ENCODE measurements at places on chromosomes 4 and X.

GRCh38 chr4:99564921-99565320 is 1.1 kb upstream of the TRMT10A start:
- no peak for DNase-seq

GRCh38 chrX:151563449-151563848 is at the start of gene PASD1:
Gene PASD1, plus strand, starts transcription at chrX:151563675. Its CDS starts 37,879 bp downstream, at chrX:151601554.
- no peak for DNase-seq

- no peak for DNase-seq
Observed at GRCh38 chr4:174828845-174829701, at the start of gene GLRA3. Gene GLRA3, minus strand, starts transcription at chr4:174829247. Its CDS starts 436 bp downstream, at chr4:174828811.

GRCh38 chr4:186740822-186741221 is 17.2 kb upstream of the FAT1 start:
- DNase-seq, result no peak

DNA sequence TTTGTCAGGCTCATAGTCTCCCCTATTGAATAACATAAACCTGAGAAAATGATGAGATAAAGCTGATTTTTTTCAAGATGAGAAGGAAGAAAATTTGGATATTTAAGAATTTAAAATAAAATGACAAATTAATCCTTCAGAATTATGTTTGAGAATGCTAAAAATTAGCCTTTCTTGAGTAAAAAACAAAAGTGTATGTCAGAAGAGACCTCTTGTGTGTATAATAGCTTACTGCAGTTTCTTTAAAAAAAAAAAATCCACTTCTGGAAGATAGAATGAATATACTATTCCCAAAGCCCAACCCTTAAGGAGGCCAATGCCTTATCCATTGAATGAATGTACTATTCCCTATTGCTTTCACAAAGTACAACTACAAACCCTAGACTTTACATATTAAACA is 281.8 kb downstream of the RAPGEF2 start:
- no peak for DNase-seq

DNA sequence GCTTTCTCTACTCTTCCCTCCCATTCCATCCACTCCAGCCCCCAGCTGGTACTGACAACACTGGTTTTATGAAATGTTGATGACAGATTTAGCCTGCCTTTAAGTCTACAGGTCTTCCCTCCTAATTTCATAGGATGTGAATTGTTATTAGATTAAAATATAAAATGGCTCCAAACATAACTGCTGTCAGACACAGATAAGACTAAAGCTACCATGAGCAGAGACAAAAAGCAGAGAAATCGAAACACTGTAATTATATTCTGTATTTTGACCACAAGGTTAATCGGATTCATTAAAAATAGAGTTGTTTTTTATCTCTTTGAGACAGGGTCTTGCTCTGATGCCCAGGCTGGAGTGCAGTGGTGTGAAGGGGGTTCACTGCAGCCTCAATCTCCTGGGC is 28.3 kb downstream of the SEC24D start:
- DNase-seq, result no peak

GRCh38 chr4:20532871-20533870 is 167.1 kb upstream of the PACRGL start:
- DNase-seq, result no peak

DNA sequence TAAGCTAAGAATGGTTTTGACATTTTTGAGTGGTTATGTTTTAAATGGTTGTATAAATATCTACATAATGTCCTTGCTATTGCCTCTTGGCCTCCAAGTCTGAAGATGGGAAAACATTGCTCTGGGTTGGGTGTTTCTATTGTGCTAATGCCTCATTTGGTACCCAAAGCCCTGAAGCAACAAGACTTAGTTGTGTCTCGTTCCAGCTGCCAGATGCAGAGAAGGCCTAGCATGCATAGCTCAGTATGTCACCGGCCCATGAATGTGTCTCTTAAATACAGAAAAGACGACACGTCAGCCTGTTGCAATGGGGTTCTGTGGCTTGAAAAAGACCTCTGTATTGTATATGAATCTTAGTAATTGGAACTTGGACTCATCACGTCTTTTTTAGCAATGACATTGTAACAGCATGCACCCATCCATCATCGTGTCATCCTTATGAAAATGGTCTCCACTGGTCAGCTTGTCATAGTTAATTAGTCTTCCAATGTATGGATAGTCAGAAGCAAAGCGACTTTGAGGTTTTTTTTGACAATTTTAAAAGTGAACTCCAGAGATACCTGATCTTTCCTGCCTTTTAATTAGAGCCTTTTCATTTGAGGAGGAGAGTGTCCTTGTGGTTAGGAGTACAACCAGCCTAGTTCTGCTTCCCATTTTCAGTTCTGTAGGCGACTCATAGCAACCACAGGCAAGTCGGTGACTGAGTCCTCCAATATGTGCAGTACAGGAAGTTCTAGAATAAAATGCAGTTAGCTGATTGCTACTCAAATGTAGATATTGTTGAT is 126.4 kb upstream of the GATB start:
- no peak for DNase-seq

GRCh38 chr4:19720610-19721009 is 531.1 kb upstream of the SLIT2 start:
- DNase-seq, result no peak

DNA sequence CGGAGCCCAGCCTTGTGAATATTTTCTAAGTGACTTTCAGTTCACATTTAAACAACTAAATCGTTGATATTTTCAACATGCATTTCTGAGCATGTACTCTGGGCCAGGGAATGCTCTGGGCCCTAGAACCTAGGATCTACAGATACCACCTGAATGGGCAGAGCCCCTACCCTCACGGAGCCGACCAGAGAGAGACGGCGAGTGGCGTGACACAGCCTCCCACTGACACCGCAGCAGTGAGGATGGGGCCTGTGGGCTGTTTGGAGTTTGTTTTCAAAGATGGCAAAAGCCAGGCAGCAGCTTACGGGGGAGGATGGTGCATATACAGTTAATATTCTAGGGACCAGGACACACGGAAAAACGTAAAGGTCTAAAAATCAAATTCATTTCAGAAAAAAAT is 17.7 kb downstream of the NELFA start:
- no peak for DNase-seq

- no peak for DNase-seq
Observed at GRCh38 chr4:11338956-11339782, 89.5 kb downstream of the HS3ST1 start.

DNA sequence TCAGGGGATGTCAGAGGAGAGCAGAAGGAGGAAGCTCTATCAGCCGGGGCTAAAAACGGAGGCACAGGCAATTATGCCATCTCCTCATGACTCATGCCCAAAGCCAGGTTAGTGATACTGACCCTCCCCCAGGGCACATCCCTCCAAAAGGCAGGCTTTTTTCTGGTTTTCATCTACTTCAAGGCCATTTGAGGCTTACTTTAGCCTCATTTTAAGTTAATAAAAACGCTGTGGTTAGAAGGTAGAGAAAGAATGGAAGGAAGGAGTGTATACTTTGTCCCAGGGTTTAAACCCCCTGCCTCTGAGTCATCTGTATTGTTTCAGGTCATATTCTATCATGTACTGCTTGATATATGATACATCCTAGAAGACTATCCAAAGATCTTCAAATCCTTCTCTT is 89.7 kb upstream of the NDP start:
- no peak for DNase-seq

GRCh38 chrX:118976599-118977340 is 2.4 kb downstream of the LONRF3 start:
- DNase-seq, result no peak

GRCh38 chr4:27020603-27021002 is 160.0 kb downstream of the STIM2 start:
- no peak for DNase-seq

DNA sequence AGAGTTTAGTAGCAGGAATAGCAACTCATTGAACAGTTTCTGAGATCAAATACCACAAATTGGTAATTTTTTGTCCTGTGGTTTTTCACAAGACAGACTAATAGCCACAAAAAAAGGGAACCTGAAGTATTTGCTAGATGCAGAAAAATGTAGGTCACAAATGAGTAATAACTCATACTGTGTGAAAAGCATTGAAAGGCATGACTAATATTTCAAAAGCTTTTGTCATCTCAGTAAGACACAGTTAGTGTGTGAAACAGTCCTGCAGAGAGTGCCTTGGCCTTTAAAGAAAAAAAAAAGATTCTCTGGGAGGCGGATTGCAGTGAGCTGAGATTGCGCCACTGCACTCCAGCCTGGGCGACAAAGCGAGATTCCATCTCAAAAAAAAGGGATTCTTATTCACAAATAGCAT is 31.4 kb upstream of the SLC25A31 start:
- DNase-seq, result no peak

DNA sequence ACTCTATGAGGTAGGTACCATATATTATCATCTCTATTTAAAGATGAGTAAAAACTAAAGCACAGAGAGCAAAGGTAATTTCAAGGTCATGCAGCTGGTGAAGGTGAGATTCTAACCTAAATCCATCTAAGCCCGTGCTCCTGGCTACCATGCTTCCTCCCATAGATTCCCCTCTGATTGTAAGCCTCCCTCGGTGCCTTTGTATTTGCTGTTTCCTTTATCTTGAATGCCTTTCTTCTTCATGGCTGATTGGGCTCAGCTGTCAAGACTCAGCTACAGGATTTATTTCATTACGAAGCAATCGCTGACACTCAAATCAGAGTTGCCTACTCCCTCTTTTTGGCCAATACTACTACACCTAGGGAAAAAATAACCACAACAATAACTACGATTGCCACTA is 217.1 kb downstream of the ARAP2 start:
- no peak for DNase-seq

GRCh38 chrX:149145845-149146285 is 359.2 kb downstream of the IDS start:
- DNase-seq, result no peak

DNA sequence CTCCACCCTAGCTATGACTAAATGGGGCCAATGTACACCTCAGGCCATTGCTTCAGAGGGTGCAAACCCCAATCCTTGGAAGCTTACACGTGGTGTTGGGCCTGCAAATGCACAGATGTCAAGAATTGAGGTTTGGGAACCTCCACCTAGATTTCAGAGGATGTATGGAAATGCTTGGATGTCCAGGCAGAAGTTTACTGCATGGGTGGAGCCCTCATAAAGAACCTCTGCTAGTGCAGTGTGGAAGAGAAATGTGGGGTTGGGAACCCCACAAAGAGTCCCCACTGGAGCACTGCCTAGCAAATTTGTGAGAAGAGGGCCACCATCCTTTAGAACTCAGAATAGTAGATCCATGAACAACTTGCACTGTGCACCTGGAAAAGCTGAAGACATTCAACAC is 284.1 kb downstream of the ANTXR2 start:
- DNase-seq, result no peak

DNA sequence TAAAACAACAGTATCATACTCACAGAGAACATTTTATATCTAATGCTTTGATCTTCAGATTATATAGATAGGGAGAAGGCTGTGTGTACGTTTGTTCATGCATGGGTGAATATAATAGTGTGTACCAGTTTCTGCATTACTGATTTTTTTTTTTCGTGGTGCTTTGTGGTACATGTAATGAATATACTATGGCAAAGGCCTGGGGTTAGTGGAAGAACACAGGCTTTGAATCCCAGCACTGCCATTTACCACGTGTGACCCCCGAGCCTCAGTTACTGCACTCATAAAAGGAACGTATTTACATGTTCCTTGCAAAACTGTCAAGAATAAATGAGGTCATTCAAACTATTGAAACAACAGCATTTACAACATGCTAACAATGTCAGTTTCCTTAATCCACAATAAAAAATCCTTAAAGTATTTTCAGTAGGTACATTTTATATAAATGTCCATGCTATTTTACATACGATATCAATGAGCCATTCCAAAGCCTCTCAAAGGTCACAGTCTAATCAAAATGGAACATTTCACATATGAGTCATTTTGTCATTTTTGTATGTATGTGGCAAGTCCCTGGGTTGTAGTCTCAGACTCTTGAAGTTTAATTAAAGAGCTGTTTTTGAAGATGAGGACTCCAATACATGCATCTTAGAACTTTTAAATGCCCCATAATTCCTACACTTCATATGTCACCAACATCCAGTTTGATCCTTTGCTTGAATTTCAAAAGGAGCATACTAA is 242.8 kb downstream of the PPP3CA start:
- DNase-seq, result no peak

DNA sequence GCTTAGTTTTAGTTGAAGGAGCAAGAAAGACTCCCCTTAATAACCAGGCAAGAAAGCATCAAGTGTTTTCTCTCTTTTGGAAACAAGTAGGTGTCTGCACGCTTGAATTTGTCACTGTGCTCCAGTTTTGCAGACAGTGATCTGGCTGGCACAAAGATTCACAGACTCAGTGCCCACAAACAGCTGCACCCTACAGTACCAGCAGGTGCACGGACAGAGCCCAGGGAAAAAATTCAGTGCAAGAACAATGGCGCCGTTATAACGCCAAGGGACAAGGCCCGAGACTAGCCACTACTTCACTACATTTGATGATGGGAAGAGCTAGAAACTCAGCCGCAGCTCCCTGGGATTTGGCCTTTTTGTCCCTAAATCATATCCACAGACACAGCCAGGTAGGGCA is 56.0 kb downstream of the ZNF827 start:
- DNase-seq, result no peak

DNA sequence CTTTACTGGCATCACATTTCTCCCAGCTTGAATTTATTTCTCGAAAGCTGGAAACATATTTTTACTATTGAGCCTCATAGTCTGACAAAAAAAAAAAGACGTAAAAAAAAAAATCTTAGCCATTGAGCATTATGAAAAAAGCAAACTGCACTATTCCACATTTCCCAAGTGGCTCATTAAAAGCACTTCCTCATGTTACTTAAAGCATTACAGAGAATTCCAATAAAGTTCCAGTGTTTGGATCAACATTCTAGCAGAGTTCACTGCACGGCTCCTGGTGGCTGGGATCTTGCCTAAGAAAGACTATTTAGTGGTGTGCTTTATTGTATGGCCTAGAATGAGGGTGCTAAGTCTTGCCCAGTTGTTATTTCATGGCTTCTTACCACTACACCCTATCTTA is 476.2 kb downstream of the PPARGC1A start:
- DNase-seq, result no peak

GRCh38 chr4:178102139-178102538 is 659.9 kb upstream of the AGA start:
- DNase-seq, result no peak

GRCh38 chr4:169249214-169249973 is 21.4 kb downstream of the SH3RF1 start:
- DNase-seq, result no peak

GRCh38 chr4:140653718-140654494 is 85.1 kb upstream of the UCP1 start:
- no peak for DNase-seq

- DNase-seq, result no peak
Observed at GRCh38 chr4:98447648-98448047, 186.5 kb downstream of the RAP1GDS1 start.

GRCh38 chr4:14247767-14248166 is 620.2 kb upstream of the BOD1L1 start:
- DNase-seq, result no peak

DNA sequence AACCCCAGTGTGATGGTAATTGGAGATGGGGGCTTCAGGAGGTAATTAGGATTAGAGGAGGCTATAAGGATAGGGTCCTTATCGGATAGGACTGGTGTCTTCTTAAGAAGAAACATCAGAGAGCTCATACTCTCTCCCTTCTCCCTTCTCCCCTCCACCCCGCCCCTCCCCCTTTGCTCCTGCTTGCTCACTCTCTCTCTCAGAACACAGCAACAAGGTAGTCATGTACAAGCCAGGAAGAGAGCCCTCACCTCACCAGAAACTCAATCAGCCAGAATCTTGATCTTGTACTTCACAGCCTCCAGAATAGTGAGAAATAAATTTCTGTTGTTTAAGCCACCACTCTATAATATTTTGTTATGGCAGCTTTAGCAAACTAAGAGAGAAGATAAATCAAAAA is 4.5 kb downstream of the DDX60L start:
- DNase-seq, result no peak
